ENCODE measurements at places on chromosomes 3 and 15.

- DNase-seq, result no peak
Observed at GRCh38 chr3:141401573-141402475, 33.5 kb downstream of the ZBTB38 start.

GRCh38 chr15:83746231-83746630 is 92.3 kb downstream of the ADAMTSL3 start:
- no peak for DNase-seq

DNA sequence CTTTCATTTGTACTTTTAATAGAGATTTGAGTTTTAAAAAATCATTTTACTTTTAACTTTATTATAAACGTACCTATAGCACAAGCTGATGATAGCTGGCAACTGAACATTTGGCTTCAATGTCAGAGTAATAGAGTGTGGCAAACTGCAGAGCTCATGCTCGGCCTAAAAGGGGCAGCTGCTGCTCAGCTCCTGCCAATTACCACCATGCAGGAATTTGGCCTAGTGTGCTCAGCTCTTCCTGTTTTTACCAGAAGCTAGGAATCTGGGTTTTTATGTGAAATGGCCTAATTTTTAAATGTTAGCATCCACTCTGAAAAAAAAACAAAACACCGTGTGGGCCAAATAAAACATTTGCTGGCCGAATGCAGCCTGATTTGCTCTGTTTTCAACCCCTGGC is 1.8 kb downstream of the IFT122 start:
- DNase-seq, result no peak

- no peak for DNase-seq
Observed at GRCh38 chr15:74826921-74827320, 494 bp downstream of the CPLX3 start.

- DNase-seq, result no peak
Observed at GRCh38 chr3:8845641-8846040, 76.2 kb upstream of the OXTR start.

- DNase-seq, result no peak
Observed at GRCh38 chr3:133476971-133477375, 77.1 kb downstream of the BFSP2 start.

- DNase-seq, result no peak
Observed at GRCh38 chr15:48423342-48423741, 92.1 kb downstream of the DUT start.

- no peak for DNase-seq
Observed at GRCh38 chr15:40549894-40550293, 14.9 kb downstream of the CCDC32 start.

- DNase-seq, result no peak
Observed at GRCh38 chr3:103319912-103320311, 885.1 kb downstream of the ZPLD1 start.

DNA sequence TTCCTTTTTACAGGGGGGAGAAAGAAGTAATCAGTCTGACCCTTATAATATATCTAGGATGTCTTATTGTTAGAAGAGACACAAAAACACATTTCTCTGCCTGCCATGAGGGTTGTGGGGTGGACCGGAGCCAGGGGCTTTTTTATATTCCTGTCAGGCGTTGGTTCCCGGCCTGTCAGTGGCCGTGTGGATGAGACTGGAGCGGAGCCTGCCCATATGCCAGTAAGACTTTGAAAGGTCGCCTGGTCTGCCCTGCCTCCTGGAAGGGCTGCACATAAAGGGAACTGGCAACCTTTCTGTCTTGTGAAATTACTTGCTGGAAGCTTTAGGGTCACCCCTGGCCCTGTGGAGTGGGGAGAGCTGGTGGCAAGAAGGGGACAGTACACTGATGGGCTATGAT is 34.7 kb downstream of the MAP3K13 start:
- no peak for DNase-seq

DNA sequence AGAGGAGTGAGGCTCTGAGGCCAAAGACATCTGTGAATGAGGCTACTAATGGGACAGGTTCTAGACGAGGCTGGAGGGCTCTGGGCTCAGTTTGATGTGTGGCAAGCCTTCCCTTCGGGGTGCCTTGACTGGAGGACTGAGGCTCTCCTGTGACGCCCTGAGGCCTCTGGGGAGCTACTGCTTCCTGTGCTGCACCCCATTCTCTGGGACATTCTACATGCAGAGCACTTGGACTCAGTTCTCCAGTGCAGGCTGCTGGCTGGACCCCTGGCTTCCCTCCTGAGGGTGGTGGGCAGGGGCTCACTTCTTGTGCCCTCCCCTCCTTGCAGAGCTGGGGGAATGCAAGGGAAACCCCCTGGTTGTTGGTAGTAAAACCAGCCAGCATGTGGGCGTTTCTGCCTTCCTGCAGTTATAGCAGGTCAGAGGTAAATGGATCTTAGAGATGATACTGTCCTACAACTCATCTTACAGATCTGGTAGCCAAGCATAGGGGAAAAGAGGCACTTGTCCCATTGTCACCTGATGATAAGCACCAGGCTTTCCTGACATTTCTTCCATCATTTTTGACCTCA is 133.3 kb downstream of the CHDH start:
- DNase-seq, result no peak

- DNase-seq, result no peak
Observed at GRCh38 chr3:159796744-159797143, 191.9 kb upstream of the IL12A start.

DNA sequence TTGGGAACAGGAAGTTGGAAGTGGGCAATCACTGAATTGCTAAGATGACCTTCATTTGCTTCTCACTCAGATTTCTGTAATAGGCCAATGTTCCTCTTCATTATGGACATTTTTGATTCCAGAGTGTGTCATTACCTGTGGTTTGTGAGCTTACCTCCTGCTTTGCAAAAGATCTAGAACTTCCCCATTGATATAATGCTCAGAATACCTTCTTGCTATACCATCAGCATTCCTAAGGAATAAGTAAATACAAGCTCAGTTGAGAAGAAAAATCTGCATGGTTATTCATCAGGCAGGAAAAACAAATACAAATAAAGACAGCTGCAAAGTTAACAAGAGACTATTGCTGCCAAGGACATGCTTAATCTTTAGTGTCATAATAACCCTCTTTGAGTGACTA is 5.6 kb upstream of the RPL14 start:
- DNase-seq, result no peak

DNA sequence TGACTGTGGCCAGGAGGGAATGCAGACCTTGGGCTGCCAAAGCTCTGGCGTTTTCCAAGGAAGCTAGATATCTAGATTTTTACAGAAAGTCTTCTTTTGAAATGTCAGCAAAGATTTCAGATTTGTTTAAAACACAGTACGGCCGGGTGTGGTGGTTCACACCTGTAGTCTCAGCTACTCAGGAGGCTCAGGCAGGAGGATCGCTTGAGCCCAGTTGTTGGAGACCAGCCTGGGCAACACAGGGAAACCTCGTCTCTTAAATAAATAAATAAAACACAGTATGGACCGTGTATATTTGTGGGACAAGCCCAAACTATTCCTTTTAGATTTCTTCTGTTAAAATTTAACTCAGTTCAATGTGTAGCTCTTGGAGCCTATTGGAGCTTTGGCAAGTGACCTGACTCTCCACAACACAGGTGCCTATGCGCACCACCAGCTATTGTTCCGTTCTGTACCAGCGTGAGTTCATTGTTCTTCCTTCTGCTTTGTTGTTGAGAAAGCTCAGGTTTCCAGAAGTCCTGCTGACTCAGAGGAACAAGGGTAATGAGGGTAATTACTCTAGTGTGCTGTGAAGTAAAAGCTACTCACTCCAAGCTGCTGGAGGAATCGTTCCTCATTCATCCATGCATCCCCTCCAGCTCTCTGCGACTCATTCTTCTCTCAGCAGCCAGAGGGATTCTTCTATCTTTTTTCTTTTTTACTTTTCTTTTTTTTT is 73.1 kb upstream of the SLC6A6 start:
- no peak for DNase-seq

DNA sequence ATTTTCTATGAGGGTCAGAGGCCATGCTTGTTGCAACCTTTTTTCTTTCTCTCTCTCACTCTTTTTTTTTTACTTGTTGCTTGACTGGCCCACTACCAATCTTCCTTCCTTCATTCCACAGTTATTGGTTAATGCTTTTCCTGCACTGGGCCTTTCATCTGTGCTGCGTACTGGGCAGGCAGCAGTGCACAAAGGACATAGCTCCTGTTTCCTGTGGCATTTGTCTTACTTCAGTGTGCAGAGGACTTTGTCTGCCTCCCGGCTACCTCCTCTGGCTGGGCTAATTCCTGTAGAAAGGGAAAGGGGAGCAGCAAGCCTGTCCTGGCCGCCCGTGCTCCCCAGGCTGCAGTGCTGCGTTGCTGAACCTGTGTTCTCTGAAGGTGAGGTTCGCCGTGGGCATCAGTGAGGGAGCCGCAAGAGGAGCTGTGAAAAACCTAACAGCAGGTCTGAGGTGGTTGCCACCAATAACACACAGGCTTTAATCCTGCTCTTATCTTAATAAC is 93.7 kb upstream of the RGMA start:
- DNase-seq, result no peak

Data from cortex of kidney (tissue), 1 donor.